Sigmoid colon (tissue), 7 donors: ENCODE measurements at places on chromosomes 3 and 15.

DNA sequence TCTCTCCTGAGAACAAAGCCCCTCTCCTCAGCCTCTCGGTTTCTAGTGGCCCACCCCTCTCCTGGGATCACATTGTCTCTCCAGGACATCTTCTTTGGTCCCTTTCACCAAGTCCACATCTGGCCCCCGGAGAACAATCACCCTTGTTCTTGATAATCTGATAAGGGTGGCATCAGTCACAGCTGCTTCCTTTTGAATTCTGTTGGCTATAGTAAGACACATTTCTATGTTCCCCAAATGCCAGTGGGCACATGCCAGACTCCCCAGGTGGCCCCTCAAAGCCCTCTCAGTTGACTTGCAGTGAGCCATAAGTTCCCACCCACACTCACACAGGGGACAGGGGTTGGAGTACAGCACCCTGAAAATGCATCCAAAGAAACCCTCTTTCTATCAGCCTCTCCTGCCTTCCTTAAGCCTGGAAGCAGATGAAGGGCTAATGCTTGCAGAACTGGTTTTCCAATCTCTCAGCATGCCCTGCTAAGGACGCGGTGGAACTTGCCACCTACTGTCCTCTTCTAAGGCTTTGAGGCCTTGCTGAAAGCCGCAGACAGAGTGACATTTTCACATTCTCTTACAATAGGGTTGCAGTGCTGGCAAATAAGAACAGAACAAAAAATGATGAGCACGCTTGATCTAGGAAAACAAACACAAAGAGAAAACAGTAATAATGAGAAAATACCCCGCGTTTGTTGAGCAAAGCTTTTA lies 101.3 kb upstream of the SLCO3A1 start:
- H3K4me3 ChIP-seq: no peak overlapping the region
- H3K27me3 ChIP-seq: no peaks in the 10 kb centered on the region
- no peak for DNase-seq
- no peaks in the 10 kb centered on the region for H3K36me3 ChIP-seq

- no peak overlapping the region for H3K27ac ChIP-seq
- no peak for DNase-seq
- H3K36me3 ChIP-seq: no peaks in the 10 kb centered on the region
- no peak overlapping the region for H3K4me3 ChIP-seq
Measured at GRCh38 chr3:105274536-105274935, 92.2 kb upstream of the ALCAM start.

- H3K27ac ChIP-seq: peak overlapping the region; percentile 11
- DNase-seq: no peak
- H3K4me1 ChIP-seq: peaks cover 14% of the 10 kb centered on the region
- H3K36me3 ChIP-seq: no peaks in the 10 kb centered on the region
- H3K4me3 ChIP-seq: no peak overlapping the region
- no peaks in the 10 kb centered on the region for H3K27me3 ChIP-seq
Measured at GRCh38 chr3:101999177-101999779, 150.0 kb downstream of the NFKBIZ start.

- peak overlapping the region; percentile 45 for H3K4me3 ChIP-seq
- peaks cover 47% of the 10 kb centered on the region for H3K4me1 ChIP-seq
- no peak for DNase-seq
- H3K27ac ChIP-seq: peak overlapping the region; percentile 71
- H3K27me3 ChIP-seq: no peaks in the 10 kb centered on the region
Measured at GRCh38 chr3:115099134-115099985, 47.7 kb downstream of the ZBTB20 start.

GRCh38 chr3:79937567-79937966 lies 169.8 kb upstream of the ROBO1 start:
- no peak for DNase-seq
- H3K27ac ChIP-seq: no peak overlapping the region
- H3K4me3 ChIP-seq: no peak overlapping the region
- H3K27me3 ChIP-seq: no peaks in the 10 kb centered on the region
